ENCODE measurements at places on chromosomes 5 and 9. TPM values are rescaled to one million over a fixed set of nuclear protein-coding genes. Genes with fewer than 3 reads are reported as not detected.

DNA sequence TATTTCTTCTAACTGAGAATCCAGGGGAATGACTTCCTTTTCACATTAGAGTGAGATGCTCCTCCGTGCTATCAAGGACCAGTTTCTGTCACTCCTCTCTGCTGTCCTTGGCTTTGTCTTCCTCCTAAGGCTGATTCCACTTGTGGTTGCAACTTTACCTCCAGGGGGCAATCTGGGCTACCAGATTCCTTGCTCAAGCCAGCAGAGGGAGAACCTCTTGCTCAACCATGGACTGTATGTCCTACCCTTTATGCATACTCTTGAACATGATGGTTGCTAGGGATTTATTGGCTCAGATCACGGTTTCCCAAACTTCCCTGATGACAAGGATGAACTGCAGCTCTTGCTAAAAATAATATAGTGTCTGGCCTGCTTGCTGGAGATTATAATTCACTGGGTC lies 24.0 kb downstream of the NNT start:
- no peak for DNase-seq

- DNase-seq: no peak
Observed at GRCh38 chr9:78614892-78615291, 318.0 kb downstream of the PSAT1 start.

DNA sequence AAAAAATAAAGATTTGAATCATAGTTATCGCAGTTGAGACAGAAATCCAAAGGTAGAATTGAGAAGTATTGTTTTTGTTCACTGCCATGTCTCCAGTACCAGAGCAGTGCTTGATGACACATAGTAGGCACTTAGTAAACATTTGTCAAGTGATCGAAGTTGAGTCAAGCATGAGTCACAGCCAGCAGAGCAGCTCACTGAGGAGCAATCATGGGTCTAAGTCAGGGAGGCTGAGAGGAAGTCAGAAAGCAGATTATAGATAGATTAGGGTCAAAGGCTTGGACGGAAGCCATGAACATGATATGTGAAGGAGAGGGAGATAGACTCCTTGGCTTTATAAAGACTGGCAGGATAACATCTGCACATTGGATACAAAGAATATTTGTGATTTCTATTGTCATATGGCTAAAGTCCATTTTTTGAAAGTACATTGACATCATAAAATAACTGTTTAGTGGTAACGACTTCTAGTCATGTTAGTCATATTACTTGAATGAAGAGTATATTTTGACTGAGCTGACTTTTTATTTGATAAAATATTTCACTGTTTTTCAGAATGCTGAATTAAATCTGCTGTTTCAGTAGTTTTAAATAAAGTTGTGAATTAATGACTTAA lies 168.5 kb downstream of the RAB3C start:
- DNase-seq: no peak

- no peak for DNase-seq
Observed at GRCh38 chr5:151491062-151491461, 43.7 kb downstream of the SLC36A1 start.

DNA sequence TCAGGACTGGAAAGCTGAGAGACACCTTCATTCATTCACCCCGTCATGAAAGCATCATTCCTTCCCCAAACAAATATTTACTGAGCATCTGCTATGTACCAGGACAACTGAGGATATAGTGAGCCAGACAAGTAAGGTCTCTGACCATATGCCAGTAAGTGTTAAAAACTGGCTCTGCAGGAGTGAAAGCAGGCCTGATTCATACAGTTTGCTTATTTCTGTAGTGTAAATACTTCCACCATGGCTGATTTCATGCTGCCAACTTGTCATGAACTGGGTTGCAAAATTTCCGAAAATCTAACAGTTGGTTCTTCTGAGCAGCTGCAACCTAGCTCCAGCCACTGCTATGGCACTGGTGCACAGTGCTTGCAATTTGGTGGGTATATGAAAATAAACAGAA lies 68.1 kb downstream of the YIPF5 start:
- DNase-seq: no peak

Gene NOXA1
- 3.2 TPM for polyA plus RNA-seq

Gene FYB1
- polyA plus RNA-seq: 21.0 TPM

- DNase-seq: peak; percentile 78
Observed at GRCh38 chr9:84697509-84698114, 28.1 kb downstream of the NTRK2 start.

Gene NEUROG1
- polyA plus RNA-seq: not detected

DNA sequence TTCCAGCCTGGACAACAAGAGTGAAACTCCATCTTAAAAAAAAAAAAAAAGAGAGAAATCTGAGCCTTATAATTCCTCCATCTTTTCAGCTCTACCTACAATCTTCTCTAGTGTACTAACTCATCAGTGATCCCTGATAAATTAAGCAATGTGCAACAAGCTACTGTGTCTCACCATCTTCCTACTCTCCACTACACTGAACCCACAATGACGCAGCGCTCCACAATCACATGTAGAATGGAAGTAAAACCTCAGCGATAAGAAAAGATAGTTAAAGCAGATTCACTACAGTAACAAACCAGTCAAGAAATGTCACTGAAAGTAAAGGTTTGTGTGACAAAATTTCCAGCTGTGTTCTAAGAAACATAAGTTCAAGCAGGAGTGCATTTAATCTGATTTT lies 13.5 kb downstream of the ABCA1 start:
- DNase-seq: no peak

DNA sequence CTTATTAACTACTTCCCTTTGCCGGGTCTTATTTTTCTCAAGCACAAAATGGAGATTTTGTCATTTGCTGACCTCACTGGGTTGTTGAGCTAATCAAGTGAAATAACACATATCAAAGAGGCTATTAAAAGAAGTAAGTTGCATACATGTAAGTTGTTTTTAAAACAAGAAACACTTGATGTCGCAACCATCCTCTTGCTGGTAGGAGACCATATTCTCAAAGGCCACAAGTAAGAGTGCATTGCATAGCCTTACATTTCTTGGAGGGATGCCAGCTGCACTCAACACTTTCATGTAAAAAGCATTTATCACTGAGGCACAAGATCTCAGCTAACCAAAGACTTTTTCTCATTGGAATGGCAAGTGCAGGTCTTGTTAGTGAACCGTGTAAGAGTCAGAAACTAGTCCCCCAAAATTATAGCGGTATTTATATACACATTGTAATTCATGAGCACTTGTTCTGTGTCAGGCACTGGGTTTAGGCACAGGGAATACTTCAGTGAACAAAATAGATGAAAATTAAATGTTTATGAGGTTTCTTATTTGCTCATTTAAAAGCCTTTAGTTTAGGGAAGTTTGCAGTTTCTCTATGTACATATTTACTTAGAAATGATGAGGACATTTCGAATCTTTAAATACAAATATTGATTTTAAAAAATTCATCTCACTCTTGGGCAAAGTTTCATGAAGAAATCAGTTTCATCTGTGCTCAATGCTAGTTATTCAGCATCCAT lies 72.0 kb downstream of the ZFAND5 start:
- DNase-seq: no peak

Gene LCN6
- 3.7 TPM for polyA plus RNA-seq

- DNase-seq: no peak
Observed at GRCh38 chr5:79474367-79475151, 39.4 kb downstream of the HOMER1 start.

DNA sequence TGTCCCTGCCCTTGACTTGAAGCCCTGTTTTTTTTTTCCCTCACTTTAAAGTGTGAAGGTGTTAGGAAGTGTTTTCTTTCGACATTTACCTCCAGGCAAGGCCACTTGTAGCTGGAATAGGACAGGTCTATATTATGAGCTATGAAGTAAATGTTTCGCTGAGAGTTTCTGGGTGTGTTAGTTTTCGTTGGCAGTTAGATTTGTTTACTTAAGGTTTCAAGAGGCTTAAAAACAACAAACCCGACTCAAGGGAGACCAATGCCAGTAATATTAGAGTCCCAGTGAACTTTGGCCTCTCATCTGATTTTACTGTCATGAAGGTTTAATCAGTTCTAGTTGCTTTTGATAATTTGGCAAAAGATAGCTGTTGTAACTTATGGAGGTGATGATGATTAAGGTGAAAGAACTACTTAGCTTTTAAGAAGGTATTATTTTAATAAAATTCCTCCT lies 25.2 kb downstream of the OCLN start:
- no peak for DNase-seq

Gene PCDH12
- polyA plus RNA-seq: 5.2 TPM

GRCh38 chr5:147673266-147673665 lies 109.3 kb downstream of the JAKMIP2 start:
- no peak for DNase-seq

GRCh38 chr5:171700318-171700912 lies 85.2 kb upstream of the SMIM23 start:
- no peak for DNase-seq

GRCh38 chr9:120926397-120926928 lies at the start of gene TRAF1:
Gene TRAF1 (minus strand): TSS chr9:120926796. CDS start chr9:120926075, 721 bp downstream.
- peak; percentile 86 for DNase-seq

DNA sequence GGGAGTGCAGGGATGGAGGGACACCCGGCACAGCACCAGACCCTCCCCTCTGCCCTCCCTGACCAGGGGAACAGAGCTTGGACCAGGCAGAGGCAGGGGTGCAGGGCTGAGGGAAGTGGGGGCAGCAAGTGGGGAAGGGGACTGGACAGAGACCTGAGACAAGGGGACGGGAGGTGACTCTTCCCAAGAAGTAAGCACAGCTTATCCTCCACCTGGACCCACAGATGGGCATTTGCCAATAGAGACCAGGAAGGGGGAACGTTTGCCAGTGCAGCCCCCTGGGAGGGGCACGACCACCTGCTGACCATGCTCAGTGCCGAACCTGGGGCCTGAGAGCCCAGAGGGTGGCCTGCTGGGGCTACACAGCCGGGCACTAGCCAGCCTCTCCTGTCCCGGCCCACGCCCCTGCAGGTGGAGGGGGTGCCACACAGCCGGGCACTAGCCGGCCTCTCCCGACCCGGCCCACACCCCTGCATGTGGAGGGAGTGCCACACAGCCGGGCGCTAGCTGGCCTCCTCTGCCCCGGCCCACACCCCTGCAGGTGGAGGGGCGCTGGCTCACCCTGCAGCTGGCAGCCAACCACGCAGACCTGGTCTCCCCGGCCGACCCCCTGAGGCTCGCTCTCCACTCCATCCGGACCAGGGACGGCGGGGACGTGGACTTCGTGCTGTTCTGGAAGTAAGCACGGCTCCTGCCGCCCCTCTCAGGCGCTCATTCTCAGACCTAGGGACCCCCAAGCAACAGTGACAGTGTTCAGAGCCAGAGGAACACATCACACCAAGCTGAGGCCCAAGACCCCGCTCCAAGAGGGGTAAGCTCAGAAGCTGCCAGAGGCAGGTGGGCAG lies 24.3 kb downstream of the GLT6D1 start:
- DNase-seq: no peak

Gene SLC4A9
- polyA plus RNA-seq: 0.04 TPM

DNA sequence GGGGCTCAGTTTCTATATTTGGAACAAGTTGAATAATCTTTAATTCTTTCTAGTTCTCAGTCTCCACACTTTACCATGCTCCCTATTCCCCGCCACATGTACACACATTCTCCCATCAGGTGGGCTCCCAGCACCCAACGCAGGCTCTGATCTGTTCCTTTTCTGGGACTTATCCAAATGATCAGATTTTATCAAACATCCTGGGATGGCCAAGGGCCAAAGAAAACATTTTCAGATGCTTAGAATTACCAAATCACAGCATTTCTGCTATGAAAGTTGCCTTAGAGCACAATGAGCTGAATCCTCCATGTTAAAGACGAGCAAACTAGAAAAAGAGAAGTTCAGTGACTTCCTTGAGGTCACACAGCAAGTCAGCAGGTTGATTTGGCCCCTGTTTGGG lies 153.4 kb downstream of the SEC61B start:
- DNase-seq: no peak
